ENCODE measurements at places on chromosomes 11 and 22.

DNA sequence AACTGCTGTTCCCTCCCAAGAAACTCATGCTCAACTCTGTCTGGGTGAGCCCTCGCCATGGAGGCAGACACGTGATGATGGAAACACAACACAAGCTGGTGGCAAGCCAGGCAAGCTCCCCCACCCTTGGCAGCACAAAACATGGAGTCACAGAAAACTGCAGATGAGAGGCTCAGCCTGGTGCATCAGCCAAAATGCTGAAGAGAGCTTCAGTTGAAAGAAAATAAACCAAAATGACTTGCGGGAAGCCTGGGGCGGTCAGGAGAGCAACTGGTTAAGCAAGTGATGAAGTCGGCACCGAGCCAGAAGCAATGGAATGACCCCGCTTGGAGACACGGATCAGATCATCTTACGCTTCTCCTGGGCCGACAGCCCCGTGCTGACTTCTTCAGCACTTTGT is 68.3 kb downstream of the C11orf58 start:
- H3K4me3 ChIP-seq: no peak overlapping the region
- H3K27me3 ChIP-seq: no peaks in the 10 kb centered on the region
- H3K4me1 ChIP-seq: no peaks in the 10 kb centered on the region
- no peaks in the 10 kb centered on the region for H3K36me3 ChIP-seq
- H3K27ac ChIP-seq: no peak overlapping the region

DNA sequence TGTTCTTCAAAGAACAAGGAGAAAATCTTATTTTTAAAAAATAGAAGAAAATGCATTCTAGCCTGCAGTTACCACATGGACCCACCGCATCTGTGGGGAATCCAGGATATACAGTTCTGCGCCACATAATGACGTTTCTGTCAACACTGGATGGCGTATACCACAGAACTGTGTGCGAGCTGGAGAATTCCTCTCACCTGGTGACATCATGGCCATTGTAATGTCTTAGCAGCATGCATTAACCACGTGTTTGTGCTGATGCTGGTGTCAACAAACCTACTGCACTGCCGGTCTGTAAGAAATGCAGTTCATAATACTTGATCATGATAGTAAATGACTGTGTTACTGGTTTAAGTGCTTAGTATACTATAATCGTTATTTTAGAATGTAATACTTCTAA is 174.7 kb downstream of the TBC1D22A start:
- no peaks in the 10 kb centered on the region for H3K36me3 ChIP-seq
- no peak overlapping the region for H3K27ac ChIP-seq
- no peak overlapping the region for H3K4me3 ChIP-seq

DNA sequence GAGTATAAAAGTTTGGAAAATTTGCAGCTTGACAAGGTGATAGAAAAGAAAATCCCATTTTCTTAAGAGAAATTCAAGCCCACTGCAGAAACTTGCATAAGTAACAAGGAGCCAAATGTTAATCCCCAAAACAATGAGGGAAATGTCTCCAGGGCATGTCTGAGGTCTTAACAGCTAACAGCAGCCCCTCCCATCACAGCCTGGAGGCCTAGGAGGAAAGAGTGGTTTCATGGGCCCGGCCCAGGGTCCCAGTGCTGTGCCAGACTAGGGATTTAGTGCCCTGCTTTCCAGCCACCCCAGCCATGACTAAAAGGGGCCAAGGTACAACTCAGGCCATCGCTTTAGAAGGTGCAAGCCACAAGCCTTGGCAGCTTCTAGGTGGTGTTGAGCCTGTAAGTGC is 123.7 kb upstream of the TRPC6 start:
- H3K27me3 ChIP-seq: no peaks in the 10 kb centered on the region
- no peaks in the 10 kb centered on the region for H3K4me1 ChIP-seq
- H3K36me3 ChIP-seq: no peaks in the 10 kb centered on the region
- H3K4me3 ChIP-seq: no peak overlapping the region
- no peak for DNase-seq
- H3K27ac ChIP-seq: no peak overlapping the region

DNA sequence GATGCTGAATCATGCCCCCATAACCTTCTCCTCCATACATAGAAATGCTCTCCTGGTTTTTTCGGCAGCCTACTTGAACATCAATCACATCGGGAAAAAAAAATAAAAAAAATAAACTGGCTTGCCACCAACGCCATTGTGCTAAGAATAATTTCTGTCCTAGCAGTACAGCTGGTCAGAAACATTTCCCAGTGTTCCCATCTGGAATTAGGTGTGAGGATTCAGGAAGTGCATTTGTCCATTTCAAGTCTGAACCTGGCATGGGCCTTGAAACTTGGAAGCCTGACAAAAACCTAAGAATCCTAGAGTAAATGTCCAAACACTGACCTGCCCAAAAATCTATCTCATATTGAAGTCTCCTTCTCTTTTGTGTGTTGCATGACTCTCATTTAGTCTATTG is 16.6 kb upstream of the NAV2 start:
- H3K36me3 ChIP-seq: no peaks in the 10 kb centered on the region
- no peaks in the 10 kb centered on the region for H3K4me1 ChIP-seq
- no peak overlapping the region for H3K4me3 ChIP-seq
- H3K27me3 ChIP-seq: no peaks in the 10 kb centered on the region
- no peak for DNase-seq
- no peak overlapping the region for H3K27ac ChIP-seq

DNA sequence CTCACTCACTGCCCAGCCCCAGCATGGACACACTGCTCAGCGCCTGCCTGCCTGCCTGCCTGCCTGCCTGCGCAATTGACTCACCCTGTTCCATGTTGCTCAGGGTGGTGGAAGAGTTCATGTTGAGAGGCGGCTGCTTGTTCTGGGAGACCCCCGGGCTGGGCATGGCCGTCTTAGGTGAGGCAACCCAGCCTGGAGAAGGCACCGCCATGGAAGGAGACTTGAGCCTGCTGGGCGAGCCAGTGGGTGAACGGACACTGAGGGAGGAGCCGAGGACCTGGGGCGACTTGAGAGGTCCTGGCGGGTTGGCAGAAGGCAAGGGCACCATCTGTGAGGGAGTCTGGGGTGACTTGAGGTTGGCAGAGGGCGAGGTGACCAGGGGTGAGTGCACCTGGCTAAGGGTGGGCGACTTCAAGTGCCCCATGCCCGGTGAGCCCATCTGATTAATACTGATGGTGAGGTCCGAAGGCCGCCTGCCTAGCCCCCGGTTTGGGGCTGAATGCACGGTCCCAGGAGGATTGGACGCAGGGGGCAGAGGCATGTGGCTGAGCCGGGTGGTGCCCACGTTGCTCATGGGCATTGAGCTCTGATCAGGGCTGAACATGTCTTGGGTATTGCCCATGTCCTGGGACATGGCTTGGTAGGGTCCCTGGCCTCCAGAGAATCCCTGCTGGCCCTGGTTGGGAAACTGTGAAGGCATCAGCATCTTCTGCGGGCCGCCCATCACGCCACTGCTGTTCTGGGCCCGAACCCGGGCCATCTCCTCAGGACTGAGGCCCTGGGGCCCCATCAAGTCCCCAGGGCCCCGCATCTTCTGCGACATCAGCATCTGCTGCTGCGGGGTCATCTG is 17.1 kb downstream of the CXCR5 start:
- H3K36me3 ChIP-seq: peaks cover 58% of the 10 kb centered on the region
- no peaks in the 10 kb centered on the region for H3K27me3 ChIP-seq
- H3K4me3 ChIP-seq: no peak overlapping the region
- no peak for DNase-seq

GRCh38 chr22:41237707-41238569 is 2.8 kb downstream of the CHADL start:
- no peaks in the 10 kb centered on the region for H3K27me3 ChIP-seq
- H3K36me3 ChIP-seq: no peaks in the 10 kb centered on the region
- peak; percentile 80 for DNase-seq
- H3K27ac ChIP-seq: peak overlapping the region; percentile 37
